ENCODE measurements at places on chromosomes 13 and 19.

DNA sequence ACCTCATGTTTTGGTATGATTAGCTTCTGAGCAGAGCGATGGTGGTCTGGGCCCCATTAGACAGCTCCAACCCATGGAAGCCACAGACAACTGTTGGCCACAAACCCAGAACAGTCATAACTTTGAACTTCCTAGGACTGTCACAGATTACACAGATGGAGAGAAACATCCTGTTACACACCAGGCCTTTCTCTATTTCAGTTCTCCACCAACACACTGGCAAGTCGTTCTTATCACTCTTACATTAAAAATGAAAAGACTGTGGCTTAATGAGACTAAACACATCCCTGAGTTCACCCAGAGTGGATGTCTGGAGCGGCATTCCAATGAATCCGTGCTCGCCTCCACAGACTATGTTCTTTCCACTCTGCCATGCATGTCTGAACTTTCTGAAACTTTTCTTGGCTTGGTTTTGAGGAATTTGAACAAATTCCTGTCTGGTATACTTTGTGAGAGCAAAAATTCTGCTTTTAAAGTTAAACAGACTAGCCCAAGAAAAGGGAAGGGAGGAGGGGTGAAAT is 109.1 kb downstream of the NALCN start:
- no peak for DNase-seq

DNA sequence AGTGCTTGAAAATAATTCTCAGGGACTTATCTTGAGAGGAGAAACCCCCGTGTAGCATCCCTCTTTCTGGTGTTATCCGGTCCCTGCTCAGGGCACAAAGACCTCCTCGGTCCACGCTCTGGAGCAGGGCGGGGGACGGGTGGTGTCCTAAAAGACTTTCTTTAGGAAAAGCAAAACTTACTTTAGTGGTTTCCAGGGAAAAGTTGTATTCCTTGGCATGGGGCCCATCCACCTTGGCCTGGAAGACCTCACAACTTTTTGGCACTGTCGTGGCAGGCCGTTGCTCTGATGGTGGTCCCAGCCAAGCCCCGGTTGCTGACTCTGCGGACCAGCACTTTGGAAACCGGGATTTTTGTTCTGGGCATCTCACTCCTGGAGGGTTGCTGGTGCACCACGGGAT is 2.7 kb downstream of the AMER2 start:
- DNase-seq: no peak

DNA sequence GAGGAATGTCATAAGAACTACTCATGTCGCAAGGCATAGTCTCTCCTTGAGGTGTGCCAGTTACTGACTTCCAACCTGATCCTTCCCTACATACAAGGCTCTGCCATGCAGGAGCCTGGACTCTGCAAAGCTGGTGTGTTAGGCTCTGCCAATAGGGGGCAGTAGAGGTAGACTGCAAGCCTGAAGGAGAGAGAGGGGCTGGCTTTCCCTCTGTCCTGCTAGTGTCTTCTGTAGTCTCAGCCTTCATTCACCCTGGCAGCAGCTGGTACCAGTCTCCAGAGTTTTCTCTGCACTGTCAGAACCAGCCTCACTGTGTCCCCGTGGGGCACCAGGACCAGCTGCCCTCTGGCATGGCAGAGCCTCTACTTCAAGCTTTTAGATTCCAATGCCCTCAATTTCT is 14.5 kb downstream of the SHISA2 start:
- no peak for DNase-seq

DNA sequence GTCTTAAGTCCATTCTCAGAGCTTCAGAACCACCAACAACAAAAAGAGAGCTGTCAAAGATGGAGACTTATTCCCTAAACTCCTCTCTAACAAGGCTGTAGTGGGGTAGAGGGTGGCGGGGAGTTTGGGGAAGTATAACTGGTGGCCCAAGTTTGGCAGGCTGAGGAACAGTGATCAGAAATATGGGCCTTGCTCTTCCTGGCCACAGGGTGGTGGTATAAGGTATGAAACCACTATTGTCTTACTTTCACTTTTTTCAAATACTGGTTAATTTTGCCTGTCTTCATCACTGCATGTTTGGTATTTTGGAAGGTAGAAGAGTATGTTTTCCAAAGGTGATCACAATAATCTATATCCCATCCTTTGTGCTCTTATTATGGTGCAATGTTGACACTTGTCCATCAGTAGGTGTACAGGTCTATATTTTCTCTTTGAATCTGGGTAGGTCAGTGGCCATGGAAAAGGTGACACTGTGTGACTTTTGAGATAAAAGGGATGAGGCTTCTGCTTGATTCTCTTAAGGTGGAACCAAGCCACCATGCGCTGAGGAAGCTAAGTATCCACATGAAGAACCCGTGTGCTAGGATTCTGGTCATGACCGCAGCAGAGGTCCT is 23.2 kb upstream of the GPC5 start:
- DNase-seq: no peak

DNA sequence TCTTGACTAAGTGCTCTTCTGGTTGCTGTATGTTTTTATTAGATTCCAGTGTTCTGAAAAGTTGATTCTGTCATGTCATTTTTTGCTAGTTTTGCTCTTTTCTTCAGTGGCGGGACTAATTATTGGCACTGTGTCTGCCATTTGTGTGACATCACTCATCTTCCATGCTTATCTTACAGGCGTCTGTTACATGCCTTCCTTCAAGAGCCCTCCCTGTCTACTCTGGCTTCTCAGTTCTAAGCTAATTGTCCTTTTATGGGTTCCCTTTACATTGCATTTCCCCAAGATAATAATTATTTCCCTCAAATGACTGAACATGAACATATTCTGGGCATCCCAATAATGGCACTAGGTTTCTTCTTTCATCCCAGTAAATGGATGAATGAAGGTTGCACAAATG is 459.1 kb downstream of the DCT start:
- DNase-seq: no peak

DNA sequence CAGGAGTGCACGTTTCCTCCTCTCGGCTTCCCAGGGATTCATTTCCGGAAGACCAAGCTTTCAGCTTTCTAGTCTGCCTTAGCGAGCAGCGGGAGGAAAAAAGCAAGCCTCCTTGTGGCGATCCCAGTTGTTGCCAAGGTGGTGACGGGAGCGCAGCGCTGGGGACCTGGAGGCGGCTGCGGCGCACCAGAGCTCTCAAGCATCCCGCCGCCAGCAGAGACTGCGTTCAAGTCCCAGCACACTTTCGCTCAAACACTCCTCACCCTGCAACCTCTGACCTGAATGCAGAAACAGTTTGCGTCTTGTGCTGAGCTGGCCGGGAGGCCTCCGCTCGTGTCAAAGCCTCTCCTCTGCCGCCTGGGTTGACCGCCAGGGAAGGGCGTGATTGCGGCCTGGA is 4.9 kb downstream of the GSX1 start:
- no peak for DNase-seq

GRCh38 chr19:15419413-15420025 is 731 bp upstream of the AKAP8L start:
- DNase-seq: no peak

Data from stimulated activated naive B cell treated with anti-CD40 and anti-IgM and Interleukin-4, amounts not matched to agents 10 μg/mL and 1 μg/mL and 100 μg/mL, for 72 hours (primary cell).